Lower lobe of right lung (tissue), 2 donors: ENCODE measurements at places on chromosomes 5 and 9. TPM values are rescaled to one million over a fixed set of nuclear protein-coding genes. Genes with fewer than 3 reads are reported as not detected.

DNA sequence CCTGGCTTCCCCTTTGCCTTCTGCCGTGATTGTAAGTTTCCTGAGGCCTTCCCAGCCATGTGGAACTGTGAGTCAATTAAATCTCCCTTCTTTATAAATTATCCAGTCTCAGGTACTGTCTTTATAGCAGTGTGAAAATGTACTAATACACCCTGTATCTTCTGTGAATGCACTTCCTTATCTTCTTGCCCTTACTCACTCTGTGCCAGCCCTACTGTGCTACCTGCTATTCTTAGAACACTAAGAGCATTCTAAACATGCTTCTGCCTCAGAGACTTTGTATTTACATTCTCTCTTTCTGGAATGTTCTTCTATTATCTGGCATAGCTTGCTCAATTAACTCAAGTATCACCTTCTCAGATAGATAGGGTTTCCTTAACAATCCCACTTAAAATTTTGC, 164.4 kb upstream of the EDIL3 start:
- H3K4me1 ChIP-seq: no peaks in the 10 kb centered on the region
- H3K36me3 ChIP-seq: no peaks in the 10 kb centered on the region
- no peak for DNase-seq
- no peaks in the 10 kb centered on the region for H3K27me3 ChIP-seq
- H3K27ac ChIP-seq: no peak overlapping the region
- no peak overlapping the region for H3K4me3 ChIP-seq

DNA sequence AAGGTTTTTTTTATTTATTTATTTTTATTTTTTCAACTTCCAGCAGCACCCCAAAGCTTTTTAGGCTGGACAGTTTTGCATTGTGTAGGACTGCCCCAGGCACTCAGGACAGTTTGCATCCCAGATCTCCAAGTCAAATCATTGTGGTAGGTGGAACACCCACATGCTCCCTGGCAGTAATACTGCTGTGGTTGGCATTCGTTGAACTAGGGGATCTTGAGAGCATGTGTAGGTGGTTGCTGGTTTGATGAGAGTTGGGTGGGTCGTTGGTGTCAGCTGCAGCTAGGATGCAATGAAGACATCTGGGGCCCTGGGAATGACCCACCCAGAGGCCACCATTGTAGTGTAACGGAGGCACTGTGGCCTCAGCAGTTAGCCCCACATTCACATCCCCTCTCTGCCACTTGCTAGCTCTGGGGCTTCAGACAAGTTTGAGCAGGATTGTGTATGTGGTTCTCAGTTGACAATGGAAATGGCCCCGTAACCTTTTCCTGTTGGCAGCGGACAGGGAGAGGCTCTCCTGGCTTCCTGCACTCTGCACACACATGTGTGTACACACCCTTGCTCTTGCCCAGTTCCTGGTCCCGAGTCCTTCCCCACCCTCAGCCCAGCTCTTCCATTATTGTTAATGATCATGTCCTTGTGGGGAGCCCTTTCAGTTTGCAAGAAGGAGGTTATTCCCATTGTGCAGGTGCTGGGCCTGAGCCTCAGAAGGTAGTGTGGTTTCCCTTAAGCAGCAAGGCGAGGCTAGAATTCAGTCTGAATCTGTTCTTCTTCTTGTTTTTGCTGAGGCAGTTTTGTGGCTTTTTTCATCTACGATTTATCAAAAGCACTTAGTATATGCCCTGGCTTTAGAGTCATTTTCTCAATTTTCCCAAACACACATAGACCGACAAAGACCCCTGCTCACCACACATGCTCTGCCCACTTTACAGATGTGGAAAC, 46.5 kb downstream of the PPARGC1B start:
- H3K4me3 ChIP-seq: no peak overlapping the region
- H3K36me3 ChIP-seq: no peaks in the 10 kb centered on the region
- no peaks in the 10 kb centered on the region for H3K27me3 ChIP-seq
- no peak for DNase-seq

DNA sequence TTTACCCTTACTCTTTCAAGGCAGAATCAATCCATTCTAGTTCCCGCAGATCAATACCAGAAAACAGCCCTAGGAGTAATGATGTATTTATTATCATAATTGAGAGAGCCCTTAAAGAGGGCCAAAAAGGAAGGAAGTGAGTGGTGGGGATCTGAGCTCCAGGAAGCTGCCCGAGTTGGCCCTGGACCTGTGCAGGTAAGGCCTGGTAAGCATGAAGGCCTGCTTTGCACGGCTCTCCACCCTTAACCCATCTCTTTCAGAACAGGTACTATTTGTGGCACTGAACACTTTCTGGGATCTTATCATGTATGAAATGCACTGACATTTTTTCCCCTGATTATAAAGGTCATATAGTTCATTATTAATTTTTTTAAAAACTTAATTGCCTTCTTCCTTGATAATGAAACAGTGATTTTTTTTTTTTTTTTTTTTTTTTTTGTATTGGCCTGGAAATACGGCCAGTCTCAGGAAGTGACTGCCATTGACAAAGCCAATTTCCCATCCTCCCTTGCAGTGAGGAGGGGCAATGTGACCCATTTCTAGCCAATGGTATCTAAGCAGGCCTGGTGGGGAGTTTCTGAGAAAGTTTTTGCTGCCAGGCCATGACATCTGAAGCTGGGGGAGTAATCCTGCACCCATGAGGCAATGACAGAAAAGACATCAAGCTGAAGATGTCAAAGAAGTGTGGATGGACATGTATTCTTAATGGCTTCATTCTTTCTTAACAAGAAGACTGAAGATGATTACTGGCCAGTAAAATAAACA, 6.3 kb upstream of the MVB12B start:
- no peak overlapping the region for H3K27ac ChIP-seq
- no peaks in the 10 kb centered on the region for H3K4me1 ChIP-seq
- no peaks in the 10 kb centered on the region for H3K36me3 ChIP-seq
- no peak for DNase-seq
- no peak overlapping the region for H3K4me3 ChIP-seq

GRCh38 chr5:9468060-9468388, 77.9 kb downstream of the SEMA5A start:
- H3K27ac ChIP-seq: no peak overlapping the region
- H3K4me1 ChIP-seq: no peaks in the 10 kb centered on the region
- H3K4me3 ChIP-seq: no peak overlapping the region

The S1PR3 gene
- 10.0 TPM for total RNA-seq

The IGFBPL1 gene
- total RNA-seq: 0.35 TPM

DNA sequence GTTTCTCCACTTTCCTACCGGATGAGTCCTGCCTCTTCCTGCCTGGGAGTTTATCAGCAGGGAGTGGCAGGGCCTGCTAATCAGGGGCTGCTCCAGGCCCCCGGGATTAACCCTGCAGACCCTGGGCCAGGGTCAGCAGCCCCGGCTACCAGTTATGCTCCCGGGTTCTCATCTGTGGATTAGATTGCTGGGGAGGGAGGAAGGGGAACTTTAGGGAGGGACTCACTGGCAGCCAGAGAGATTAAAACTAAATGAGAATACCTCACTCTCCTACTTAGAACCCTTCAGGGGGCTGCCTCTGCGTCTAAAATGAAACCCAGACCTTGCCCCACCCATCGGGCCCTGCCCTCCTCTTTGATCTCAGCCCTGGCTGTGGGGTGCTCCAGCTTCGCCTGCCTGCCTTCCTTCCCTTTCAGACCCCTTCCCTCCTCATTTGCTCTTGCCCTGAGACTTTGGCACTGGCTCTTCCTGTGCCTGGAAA, 130.5 kb upstream of the HAND1 start:
- H3K27ac ChIP-seq: no peak overlapping the region
- H3K27me3 ChIP-seq: peaks cover 51% of the 10 kb centered on the region
- no peak overlapping the region for H3K4me3 ChIP-seq

The N4BP3 gene
- total RNA-seq: 7.9 TPM

DNA sequence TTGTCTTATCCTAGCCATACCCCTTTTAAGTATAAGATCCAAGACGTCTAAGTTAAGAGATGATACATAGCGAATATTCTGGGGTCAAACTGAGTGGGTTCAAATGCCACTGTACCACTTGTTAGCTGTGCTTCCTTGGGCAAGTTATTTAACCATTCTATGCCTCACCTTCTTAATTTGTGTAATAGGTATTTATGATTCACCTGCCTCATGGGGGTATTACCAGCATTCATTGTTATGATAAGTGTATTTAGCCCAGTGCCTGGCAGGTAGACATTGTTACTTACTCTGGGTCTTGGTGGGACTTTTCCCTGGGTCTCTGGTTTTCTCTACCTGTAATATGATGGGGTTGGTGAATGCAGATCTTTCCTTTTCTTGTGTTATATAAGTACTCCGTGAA, 3.8 kb downstream of the LARP1 start:
- H3K4me1 ChIP-seq: peaks cover 59% of the 10 kb centered on the region
- H3K27ac ChIP-seq: no peak overlapping the region
- DNase-seq: no peak
- no peaks in the 10 kb centered on the region for H3K36me3 ChIP-seq
- no peak overlapping the region for H3K4me3 ChIP-seq
- no peaks in the 10 kb centered on the region for H3K27me3 ChIP-seq

DNA sequence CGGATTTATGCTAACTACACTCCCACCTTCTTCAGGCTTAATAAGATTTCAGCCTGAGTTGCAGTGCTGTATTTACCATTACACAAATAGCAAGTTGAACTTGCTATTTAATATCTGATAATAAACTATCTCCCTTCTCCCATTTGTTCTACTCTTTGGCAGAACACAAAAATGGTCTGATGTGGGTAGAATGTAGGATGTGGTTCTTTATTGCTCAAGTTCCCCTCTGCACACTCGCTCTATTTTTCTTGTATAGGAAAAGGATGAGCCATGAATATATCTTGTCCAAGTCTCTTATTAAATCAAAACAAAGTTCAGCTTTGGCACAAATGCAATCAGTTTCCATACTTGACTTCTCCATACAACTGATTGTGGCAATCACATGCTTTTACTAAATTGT, 37.2 kb upstream of the KIF2A start:
- no peaks in the 10 kb centered on the region for H3K4me1 ChIP-seq
- no peak overlapping the region for H3K4me3 ChIP-seq
- H3K27ac ChIP-seq: no peak overlapping the region
- no peaks in the 10 kb centered on the region for H3K36me3 ChIP-seq

- no peak for DNase-seq
- H3K27me3 ChIP-seq: peaks cover 9% of the 10 kb centered on the region
- H3K4me3 ChIP-seq: no peak overlapping the region
- no peaks in the 10 kb centered on the region for H3K36me3 ChIP-seq
- no peak overlapping the region for H3K27ac ChIP-seq
These were observed 115.6 kb upstream of the IRX4 start for GRCh38 chr5:1998348-1998669.

DNA sequence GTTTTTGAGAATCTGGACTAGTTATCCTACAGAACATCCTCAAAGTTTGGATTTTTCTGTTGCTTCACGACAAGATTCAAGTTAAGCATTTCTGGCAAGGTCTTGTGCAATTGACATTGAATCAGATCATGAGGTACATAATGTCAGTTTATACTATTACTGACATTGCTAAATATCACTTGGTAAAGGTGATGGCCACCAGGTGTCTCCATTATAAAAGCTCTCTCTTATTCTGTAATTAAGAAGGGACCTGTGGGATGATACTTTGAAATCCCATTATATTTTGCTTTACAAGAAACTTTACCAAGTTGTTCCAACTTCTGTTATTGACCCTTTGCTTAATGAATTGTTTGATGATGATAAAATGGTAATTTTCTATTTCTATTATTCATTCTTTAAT, 131.0 kb upstream of the ASTN2 start:
- H3K27me3 ChIP-seq: no peaks in the 10 kb centered on the region
- no peaks in the 10 kb centered on the region for H3K36me3 ChIP-seq
- no peak overlapping the region for H3K4me3 ChIP-seq
- H3K27ac ChIP-seq: no peak overlapping the region
- H3K4me1 ChIP-seq: peaks cover 4% of the 10 kb centered on the region

GRCh38 chr9:103037508-103038477, 42.7 kb downstream of the CYLC2 start:
- DNase-seq: no peak
- H3K36me3 ChIP-seq: no peaks in the 10 kb centered on the region
- H3K27ac ChIP-seq: no peak overlapping the region

DNA sequence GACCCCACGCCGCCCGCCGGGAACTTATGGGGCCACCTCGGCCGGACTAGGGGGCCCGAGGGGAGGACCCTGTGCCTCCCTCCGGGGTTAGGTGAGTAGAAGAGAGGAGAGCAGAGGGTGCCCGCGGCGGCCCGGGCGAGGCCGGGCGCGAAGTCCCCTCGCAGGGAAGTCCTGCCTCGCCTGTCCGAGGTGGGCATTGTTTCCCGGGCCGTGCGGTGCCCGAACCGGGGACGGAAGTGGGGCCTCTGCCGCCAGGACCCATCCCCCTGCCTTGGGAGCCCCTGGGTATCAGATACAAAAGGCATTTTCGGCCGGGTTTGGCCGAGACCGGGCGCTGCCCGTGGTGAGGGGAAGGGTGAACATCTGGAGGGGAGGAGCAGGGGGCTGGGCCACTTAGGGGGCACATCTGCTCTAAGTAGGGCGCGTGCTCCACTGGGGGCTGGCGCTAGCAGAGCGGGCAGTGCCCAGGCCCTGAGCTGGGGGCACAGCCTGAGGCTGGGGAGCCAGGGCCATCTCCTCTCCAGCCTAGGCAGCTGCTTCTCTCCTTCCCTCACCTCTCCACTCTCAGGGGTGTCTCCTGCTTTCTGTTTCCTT, 48.2 kb downstream of the DAB2IP start:
- H3K4me3 ChIP-seq: peak overlapping the region; percentile 68
- no peaks in the 10 kb centered on the region for H3K36me3 ChIP-seq
- H3K27me3 ChIP-seq: peaks cover 10% of the 10 kb centered on the region
- H3K4me1 ChIP-seq: peaks cover 31% of the 10 kb centered on the region
- H3K27ac ChIP-seq: peak overlapping the region; percentile 80

DNA sequence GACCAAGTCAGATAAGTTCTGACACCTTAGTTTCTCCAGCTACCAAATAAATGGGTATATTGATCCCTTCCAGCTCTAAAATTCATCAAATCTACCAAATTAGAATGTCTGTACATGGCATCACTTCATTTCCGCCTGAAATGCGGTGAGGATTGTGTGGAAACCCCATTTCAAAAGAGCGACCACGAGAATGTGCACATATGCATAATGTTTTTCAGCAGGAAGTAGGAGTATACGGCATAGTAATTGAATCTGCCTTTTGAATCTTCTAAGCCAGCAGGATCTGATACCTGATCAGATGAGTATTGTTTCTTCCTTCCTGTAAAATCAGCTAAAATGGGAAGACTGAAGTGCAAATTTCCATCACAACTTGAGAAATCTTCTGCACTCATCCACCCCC, 418.6 kb downstream of the TMEM38B start:
- no peaks in the 10 kb centered on the region for H3K36me3 ChIP-seq
- H3K27ac ChIP-seq: no peak overlapping the region
- no peaks in the 10 kb centered on the region for H3K27me3 ChIP-seq
- no peak for DNase-seq

GRCh38 chr5:170748951-170749471, 34.5 kb upstream of the GABRP start:
- H3K4me1 ChIP-seq: peaks cover 28% of the 10 kb centered on the region
- peaks cover 14% of the 10 kb centered on the region for H3K27me3 ChIP-seq
- no peak for DNase-seq

The CERT1 gene
- 70.9 TPM for total RNA-seq

The EGFLAM gene
- total RNA-seq: 2.4 TPM
